ENCODE measurements at places on chromosomes 2 and 18.

GRCh38 chr2:203532957-203533658 lies 2.0 kb downstream of the RAPH1 start:
- DNase-seq = no peak

- no peak for DNase-seq
Measured at GRCh38 chr18:44715245-44715644, 34.6 kb downstream of the SETBP1 start.

DNA sequence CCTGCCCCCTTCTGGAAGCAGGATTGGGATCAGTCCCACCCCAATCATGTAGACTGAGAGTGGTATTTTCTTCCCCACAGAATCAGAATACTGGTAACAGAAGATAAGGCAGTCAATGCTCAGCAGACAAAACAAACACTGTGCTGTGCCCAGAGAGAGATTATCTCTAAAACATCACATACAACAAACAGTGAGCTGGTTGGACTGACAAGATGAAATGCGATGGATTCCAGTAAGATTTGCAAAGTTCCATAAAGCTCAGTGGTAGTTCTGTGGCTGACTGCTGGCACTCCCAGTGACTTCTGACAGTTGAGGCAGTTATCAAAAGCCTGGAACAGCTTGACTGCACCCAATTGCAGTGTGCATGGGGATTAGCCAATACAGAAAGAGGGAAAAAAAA lies 311.5 kb upstream of the MGAT5 start:
- no peak for DNase-seq

DNA sequence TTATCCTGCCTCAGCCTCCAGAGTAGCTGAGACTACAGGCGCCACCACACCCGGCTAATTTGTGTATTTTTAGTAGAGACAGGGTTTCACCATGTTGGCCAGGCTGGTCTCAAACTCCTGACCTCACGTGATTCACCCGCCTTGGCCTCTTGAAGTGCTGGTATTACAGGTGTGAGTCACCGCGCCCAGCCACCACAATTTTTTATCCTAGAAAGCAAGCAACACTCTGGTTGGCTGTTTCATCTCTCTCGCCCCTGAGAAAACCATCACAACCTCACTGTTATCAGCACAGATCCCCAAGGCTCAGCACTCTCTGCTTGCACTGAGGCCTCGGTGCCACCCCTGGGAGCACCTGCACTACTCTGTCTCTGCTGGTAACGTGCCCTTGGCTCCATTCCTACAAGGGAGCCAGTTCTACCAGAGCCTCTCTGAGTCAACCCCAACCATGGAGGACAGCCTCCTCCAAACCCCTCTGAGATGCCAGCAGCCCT lies 134.8 kb upstream of the AGAP1 start:
- no peak for DNase-seq

DNA sequence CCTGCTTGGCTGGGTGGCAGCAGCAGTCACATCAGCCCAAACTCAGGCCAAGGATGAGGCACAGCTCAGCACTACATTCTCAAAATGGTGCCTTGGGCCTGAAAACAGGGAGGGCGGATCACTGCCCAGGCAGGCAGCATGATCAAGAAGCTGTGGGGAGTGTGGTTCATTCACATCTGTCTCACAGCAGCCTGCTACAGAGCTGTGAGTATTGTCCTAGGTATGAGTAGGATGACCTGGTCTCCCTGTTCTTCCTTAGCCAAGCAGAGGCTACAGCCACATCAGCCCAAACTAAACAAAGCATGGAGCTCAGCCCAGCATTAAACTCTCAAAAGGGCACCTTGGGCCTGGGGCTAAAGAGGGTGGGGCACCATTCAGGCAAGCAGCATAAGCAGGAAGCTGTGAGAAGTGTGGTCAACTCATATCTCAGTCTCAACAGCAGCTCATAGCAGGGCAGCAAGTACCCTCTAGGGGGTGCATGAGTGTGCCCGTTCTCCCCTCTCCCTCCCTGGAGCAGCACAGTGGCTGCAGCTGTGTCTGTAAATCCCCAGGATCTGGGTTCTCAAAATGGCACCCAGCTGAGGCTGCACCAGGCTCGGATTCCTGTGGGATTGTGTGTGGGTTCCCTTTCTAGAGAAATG lies 139.6 kb downstream of the TRABD2A start:
- no peak for DNase-seq

DNA sequence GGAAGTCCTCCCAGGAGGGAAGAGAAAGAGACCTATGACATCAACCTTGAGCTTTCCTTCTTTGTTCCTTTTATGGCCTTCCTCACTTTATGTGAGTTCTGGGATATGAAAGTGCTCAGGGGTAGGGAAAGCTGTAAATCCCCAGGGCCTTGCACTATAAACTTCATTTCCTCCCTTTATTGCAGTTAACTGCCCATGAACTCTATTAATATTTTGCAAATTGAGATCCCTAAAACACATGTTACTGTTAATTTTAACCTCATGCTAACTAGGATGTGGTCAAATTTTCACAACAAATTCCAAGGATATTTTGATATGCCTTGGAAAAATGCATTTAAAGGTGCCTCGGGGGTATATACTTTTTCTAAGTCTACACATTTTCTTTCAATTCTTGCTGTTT lies 359.9 kb downstream of the OSR1 start:
- DNase-seq = no peak

DNA sequence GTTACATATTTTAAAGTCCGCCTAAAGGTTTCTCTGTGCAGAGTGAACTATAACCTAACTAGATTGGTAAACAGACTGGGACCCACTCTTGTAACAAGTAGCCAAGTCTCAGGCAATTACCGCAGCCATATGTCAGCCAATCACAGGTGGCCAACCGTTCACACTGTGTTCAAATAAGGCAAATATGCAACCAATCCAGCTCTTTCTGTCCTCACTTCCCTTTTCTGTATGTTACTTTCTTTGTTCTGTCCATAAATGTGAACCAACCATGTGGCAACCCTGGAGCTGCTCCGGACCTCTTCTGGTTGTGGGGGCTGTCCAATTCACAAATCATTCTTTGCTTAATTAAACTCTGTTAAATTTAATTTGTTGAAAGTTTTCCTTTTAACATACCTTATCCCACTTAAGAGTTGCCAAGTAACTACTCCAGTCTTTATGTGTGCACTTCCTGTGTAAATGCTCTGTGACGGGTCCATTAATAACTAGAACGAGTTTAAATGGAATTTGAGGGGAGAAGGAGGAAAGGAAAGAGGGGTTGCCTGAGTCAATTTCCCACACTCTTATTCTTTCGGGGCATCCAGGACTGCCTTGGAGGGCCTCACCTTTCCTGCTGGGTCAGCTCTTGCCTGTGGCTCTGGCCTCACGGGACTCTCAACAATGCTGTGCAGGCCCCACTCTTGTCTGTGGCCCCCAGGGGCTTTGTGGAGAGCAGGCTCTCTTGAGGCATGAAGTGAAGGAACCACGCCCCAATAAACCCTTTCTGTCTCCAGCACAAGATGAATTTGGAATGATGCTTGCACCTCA lies 6.6 kb upstream of the RPL37A start:
- no peak for DNase-seq

- DNase-seq = no peak
Measured at GRCh38 chr2:144452169-144452988, 67.5 kb downstream of the ZEB2 start.

- DNase-seq = no peak
Measured at GRCh38 chr2:19150726-19151125, 207.7 kb downstream of the OSR1 start.

- peak; percentile 67 for DNase-seq
Measured at GRCh38 chr2:3728104-3729054, 25.0 kb downstream of the DCDC2C start.

DNA sequence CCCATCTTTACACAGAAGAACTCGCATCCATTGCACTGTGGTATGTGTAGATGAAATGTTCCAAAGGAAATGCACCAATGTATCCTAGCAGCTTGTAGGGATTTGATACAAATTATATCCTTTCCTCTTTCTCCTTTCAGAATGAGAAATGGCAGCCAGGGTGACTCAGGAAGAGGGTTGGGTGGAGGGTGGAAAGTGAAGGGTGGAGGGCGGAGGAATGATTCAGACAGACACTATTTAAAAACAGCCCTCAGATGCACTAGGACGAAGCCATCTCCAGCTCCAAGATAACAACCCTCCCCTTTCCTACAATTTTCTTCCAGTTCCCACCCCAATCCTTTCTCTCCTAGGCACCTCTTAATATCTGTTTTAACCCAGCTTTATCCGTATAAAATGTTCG lies 96.2 kb upstream of the STK39 start:
- no peak for DNase-seq

- no peak for DNase-seq
Measured at GRCh38 chr2:185934232-185934631, 195.6 kb downstream of the FSIP2 start.

DNA sequence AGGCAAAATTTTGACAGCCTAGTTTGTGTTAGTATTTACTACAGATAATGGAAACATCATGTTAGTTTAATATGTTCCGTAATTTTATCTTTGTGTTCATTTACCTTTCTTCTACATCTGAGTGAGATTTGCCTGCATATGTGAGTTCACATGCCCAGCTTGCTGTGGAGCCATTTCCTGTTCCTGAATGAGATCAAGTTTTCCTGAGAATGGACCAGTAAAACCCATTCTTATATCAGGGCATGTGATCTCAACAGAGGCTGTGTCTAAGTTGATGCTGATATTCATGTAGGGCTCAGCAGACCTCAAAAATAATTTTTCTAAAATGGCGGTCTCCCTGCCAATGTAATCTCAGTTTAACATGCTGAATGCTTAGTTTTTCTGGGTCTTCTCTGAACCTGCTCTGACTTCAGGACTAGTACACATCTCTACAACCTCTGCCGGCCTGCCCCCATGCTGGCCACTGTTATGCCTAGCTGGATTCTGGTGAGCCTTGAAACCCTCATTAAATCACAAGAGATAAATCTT lies 1.0 kb downstream of the IL1A start:
- DNase-seq = no peak

Measured in forelimb muscle (tissue), 1 donor.